Smooth muscle cell of the pulmonary artery (primary cell): ENCODE measurements at places on chromosomes 5 and 9. TPM values are rescaled to one million over a fixed set of nuclear protein-coding genes. Genes with fewer than 3 reads are reported as not detected.

Gene PCDHGB5
- total RNA-seq, result 34.3 and 47.0 TPM in 2 replicates

Gene CBY3
- 0.20 TPM in 1 of 2 replicates, not detected in the other for total RNA-seq

Gene MPDZ
- total RNA-seq, result 82.4 and 83.3 TPM in 2 replicates

Gene PCDHB13
- 0.59 and 1.8 TPM in 2 replicates for total RNA-seq

Gene BTNL3
- total RNA-seq, result not detected in 2 replicates

Gene UBTD2
- 19.8 and 29.0 TPM in 2 replicates for total RNA-seq

Gene PCDHGA9
- total RNA-seq, result 5.2 and 5.5 TPM in 2 replicates

Gene DRD1
- total RNA-seq, result 0.33 and 1.2 TPM in 2 replicates

Gene C5orf22
- total RNA-seq, result 18.1 and 20.5 TPM in 2 replicates

Gene ZNF367
- 2.7 and 3.6 TPM in 2 replicates for total RNA-seq

Gene PCDHB7
- 0.33 and 1.1 TPM in 2 replicates for total RNA-seq

Gene PAPPA
- 144 and 201 TPM in 2 replicates for total RNA-seq

Gene PFN3
- total RNA-seq, result not detected in 2 replicates

Gene PPP2R2B
- total RNA-seq, result 0.66 and 1.0 TPM in 2 replicates

Gene ST8SIA4
- total RNA-seq, result 0.30 and 1.1 TPM in 2 replicates

Gene ENHO
- total RNA-seq, result 0.13 TPM in 1 of 2 replicates, not detected in the other

Gene TMEM38B
- 13.4 and 17.7 TPM in 2 replicates for total RNA-seq
